ENCODE measurements at places on chromosomes 1 and 21.
A peak's percentile ranks its signal among the peaks of the same experiment; 100 is the strongest.

GRCh38 chr1:56464294-56464693 lies 115.1 kb downstream of the PLPP3 start:
- no peaks in the 10 kb centered on the region for H3K36me3 ChIP-seq
- H3K4me1 ChIP-seq, result peaks cover under 1% of the 10 kb centered on the region
- H3K4me3 ChIP-seq, result no peak overlapping the region
- DNase-seq, result no peak
- H3K27ac ChIP-seq, result no peak overlapping the region
- no peaks in the 10 kb centered on the region for H3K27me3 ChIP-seq

GRCh38 chr1:121440993-121441392 lies 256.2 kb downstream of the SRGAP2C start:
- no peaks in the 10 kb centered on the region for H3K27me3 ChIP-seq
- H3K36me3 ChIP-seq, result no peaks in the 10 kb centered on the region
- no peak overlapping the region for H3K27ac ChIP-seq
- no peaks in the 10 kb centered on the region for H3K4me1 ChIP-seq
- no peak for DNase-seq

- DNase-seq, result no peak
- H3K4me3 ChIP-seq, result no peak overlapping the region
- H3K27ac ChIP-seq, result no peak overlapping the region
- no peaks in the 10 kb centered on the region for H3K27me3 ChIP-seq
Measured at GRCh38 chr1:93124556-93125355, 45.7 kb downstream of the MTF2 start.

DNA sequence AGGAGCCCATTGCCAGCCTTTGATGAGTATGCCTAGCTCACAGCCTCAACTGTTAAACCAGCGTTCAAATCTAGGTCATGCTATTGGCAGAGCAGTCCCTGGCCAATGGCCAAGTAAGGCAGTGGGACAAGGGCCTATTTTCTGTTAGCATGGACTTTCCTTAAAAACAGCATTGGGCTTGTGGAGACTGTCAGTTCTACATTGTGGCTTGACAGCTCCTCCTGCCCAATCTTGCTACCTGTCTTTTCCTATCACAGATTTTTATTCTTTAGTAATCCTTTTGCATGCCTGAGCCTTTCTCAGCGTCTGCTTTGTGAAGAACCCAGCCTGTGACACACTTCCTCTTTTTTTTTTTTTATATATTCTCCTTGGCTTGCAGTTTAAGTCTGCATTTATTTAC lies 56.4 kb downstream of the DIP2A start:
- peak overlapping the region; percentile 68 for H3K27ac ChIP-seq
- peaks cover 61% of the 10 kb centered on the region for H3K36me3 ChIP-seq
- DNase-seq, result no peak
- H3K4me3 ChIP-seq, result no peak overlapping the region
- no peaks in the 10 kb centered on the region for H3K27me3 ChIP-seq

DNA sequence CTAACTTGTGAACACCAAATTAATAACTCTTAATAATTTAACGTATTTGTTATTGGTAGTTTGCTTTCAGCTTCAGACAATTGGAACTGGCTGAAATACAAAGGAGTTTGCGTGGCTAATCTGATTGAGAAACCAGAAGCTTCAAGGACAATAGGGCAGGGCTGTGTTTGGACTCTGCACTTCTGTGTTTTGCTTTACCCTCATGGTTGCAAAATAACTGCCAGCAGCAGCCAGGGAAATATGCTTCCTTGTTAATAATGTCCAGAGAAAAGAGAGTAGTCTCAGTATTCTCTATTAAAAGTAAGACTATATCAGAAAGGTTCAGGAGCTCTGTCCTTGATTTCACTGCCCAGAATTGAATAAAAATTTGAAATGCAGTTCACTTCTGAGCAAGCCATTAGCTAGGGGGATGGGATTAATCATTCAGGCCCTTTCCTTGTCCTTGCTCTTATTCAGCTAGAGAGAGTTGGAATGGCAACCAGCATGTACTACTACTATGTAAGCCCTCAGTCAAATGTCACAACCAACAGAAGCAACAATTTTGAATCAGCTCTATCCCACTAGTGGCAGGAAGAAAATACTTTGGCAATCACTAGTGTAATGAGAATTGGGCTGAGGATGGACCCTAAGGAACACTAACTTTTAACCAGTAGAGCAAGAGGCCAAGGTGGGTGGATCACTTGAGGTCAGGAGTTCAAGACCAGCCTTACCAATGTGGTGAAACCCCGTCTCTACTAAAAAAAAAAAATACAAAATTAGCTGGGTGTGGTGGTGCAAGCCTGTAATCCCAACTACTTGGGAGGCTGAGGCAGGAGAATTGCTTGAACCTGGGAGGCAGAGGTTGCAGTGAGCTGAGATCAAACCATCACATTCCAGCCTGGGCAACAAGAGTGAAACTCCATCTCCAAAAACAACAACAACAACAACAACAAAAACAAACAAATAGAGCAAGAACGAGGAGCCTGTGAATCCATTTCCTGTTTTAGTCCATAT lies 76.8 kb downstream of the POU2F1 start:
- peaks cover 7% of the 10 kb centered on the region for H3K4me1 ChIP-seq
- H3K27me3 ChIP-seq, result no peaks in the 10 kb centered on the region
- DNase-seq, result no peak
- no peak overlapping the region for H3K4me3 ChIP-seq
- H3K27ac ChIP-seq, result peak overlapping the region; percentile 25
- no peaks in the 10 kb centered on the region for H3K36me3 ChIP-seq

- H3K27me3 ChIP-seq, result no peaks in the 10 kb centered on the region
- DNase-seq, result no peak
- H3K4me1 ChIP-seq, result peaks cover 74% of the 10 kb centered on the region
- no peaks in the 10 kb centered on the region for H3K36me3 ChIP-seq
- no peak overlapping the region for H3K4me3 ChIP-seq
- peak overlapping the region; percentile 90 for H3K27ac ChIP-seq
Measured at GRCh38 chr21:42233067-42233961, 14.4 kb downstream of the ABCG1 start.

DNA sequence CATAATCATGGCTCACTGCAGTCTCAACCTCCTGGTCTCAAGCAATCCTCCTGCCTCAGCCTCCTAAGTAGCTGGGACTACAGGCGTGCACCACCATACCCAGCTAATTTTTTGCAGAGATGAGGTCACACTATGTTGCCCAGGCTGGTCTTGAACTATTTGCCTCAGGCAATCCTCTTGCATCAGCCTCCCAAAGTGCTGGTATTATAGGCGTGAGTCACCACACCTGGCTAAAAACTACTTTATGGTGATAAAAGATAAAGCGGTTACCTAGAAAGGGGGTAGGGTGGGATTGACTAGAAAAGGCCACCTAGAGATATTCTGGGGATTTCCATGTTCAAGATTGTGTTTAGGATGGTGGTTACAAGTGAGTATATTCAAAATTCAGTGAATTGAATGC lies 5.0 kb downstream of the TSTD1 start:
- no peaks in the 10 kb centered on the region for H3K36me3 ChIP-seq
- no peak for DNase-seq
- H3K4me1 ChIP-seq, result peaks cover 27% of the 10 kb centered on the region

GRCh38 chr1:115377411-115377810 lies 39.4 kb upstream of the NGF start:
- H3K4me3 ChIP-seq, result no peak overlapping the region
- no peak for DNase-seq
- H3K36me3 ChIP-seq, result no peaks in the 10 kb centered on the region

DNA sequence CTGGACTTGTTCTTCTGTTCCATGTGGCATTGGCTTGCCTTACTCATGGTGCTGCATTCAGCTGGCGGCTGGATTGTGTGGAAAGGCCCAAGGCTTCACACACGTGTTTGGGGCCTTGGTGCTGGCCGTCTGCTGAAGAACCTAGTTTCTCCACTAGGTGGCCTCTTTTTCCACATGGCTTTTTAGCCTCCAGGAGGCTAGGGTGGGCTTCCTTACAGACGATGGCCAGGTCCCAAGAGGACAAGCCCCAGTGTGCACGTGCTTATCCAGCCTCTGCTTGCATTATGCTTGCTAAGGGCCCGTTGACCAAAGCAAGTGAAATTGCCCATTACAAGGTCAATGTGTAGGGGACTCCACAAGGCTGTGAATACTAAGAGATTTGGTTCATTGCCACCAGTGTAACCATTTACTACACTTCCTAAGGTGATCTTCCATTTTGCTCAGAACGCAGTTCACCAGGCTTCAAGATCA lies 47.5 kb upstream of the FOXO6 start:
- H3K4me3 ChIP-seq, result no peak overlapping the region
- no peak overlapping the region for H3K27ac ChIP-seq
- no peaks in the 10 kb centered on the region for H3K27me3 ChIP-seq
- DNase-seq, result no peak

GRCh38 chr1:15249081-15249480 lies 2.1 kb downstream of the FHAD1 start:
- no peak for DNase-seq
- no peak overlapping the region for H3K4me3 ChIP-seq
- no peaks in the 10 kb centered on the region for H3K36me3 ChIP-seq
- peaks cover 15% of the 10 kb centered on the region for H3K4me1 ChIP-seq

DNA sequence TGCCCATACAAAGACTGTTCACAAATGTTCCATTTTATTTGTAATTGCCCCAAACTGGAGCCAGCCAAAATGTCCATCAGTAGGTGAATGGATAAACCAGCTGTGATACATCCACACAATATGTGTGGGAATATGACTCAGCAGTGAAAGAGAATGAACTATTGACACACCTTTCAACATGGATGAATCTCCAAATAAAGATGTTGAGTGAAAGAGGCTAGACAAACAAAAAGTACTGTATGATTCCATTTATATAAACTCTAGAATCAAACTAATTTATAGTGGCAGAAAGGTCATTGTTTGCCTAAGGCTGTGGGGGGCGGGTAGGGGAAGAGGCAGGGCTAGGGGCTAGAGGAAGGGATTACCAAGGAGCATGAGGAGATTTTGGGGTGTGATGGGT lies 4.5 kb downstream of the DHCR24 start:
- peak overlapping the region; percentile 93 for H3K27ac ChIP-seq
- peaks cover 21% of the 10 kb centered on the region for H3K4me1 ChIP-seq
- H3K27me3 ChIP-seq, result no peaks in the 10 kb centered on the region
- DNase-seq, result no peak

DNA sequence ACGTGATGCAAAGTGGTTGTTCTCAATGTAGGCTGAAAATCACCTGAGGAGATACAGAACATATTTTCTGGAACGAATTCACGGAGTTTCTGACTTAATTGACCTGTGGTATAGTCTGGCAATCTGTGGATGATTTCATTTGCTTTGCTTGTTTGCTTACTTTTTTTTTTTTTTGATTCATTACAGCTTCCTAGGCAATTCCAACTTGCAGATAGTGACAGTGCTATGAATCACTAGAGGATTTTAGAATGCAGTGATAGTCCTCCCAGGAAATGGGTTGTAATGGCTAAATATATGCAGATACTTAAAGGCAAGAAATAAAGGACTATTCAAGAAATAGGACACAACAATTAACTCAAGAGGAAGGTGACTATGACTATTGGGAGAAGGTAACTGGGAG lies 1378.1 kb upstream of the PRMT6 start:
- DNase-seq, result no peak
- no peaks in the 10 kb centered on the region for H3K27me3 ChIP-seq
- no peak overlapping the region for H3K27ac ChIP-seq
- H3K36me3 ChIP-seq, result no peaks in the 10 kb centered on the region
- no peak overlapping the region for H3K4me3 ChIP-seq

- H3K27ac ChIP-seq, result no peak overlapping the region
- H3K27me3 ChIP-seq, result no peaks in the 10 kb centered on the region
- H3K36me3 ChIP-seq, result no peaks in the 10 kb centered on the region
- no peak overlapping the region for H3K4me3 ChIP-seq
Measured at GRCh38 chr1:81231729-81232038, 569.0 kb upstream of the ADGRL2 start.

GRCh38 chr1:82318921-82319320 lies 518.2 kb downstream of the ADGRL2 start:
- H3K27me3 ChIP-seq, result no peaks in the 10 kb centered on the region
- no peak overlapping the region for H3K4me3 ChIP-seq
- no peaks in the 10 kb centered on the region for H3K36me3 ChIP-seq

- H3K36me3 ChIP-seq, result no peaks in the 10 kb centered on the region
- no peaks in the 10 kb centered on the region for H3K27me3 ChIP-seq
- H3K4me3 ChIP-seq, result no peak overlapping the region
- no peak for DNase-seq
Measured at GRCh38 chr1:25692560-25692959, 76.0 kb downstream of the MAN1C1 start.

DNA sequence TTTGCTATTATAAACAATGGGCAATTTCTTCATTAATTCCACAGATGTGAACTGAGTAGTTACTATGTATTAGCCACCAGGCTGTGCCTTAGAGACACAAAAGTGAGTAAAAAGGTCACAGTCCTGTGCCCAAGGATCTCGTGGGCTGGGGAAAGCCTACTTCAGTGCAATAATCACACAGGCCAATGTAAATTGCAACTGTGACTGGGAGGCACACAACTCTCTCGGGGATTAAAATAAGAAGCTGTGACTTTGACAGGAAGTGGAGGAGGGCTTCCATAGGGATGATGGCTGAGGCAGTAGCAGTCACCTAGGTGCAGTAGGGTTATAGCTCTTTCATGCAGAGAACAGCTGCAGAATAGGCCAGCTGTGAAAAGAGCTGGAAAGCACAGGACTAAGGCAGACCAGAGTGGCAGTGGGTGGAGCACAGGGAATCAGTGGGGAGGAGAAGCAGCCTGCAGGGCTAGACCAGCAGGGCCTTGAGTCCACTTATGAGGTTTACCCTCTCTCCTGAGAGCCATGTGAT lies 121.9 kb downstream of the MAB21L3 start:
- no peaks in the 10 kb centered on the region for H3K4me1 ChIP-seq
- no peak overlapping the region for H3K4me3 ChIP-seq
- no peaks in the 10 kb centered on the region for H3K36me3 ChIP-seq
- no peak for DNase-seq
- no peaks in the 10 kb centered on the region for H3K27me3 ChIP-seq

- H3K36me3 ChIP-seq, result no peaks in the 10 kb centered on the region
- H3K4me3 ChIP-seq, result no peak overlapping the region
- H3K27me3 ChIP-seq, result no peaks in the 10 kb centered on the region
- peaks cover 14% of the 10 kb centered on the region for H3K4me1 ChIP-seq
- no peak for DNase-seq
Measured at GRCh38 chr1:155186067-155186793, 12.6 kb downstream of the TRIM46 start.

DNA sequence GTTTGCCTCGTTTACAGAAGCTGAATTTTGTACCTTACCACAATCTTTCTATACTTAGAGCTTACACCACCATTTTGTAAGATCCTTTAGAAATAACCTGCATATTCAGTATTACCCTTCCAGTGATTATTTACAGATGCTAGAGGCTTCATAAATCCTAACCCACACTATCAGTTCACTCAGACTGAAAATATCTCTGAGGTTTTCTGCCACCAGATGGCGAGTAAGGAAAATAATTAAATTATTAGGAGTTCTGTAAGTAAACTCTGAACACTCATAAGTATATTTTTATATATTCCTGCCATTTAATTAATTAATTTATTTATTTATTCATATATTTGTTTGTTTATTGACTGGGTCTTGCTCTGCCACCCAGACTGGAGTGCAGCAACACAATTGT lies 1635.2 kb downstream of the PLA2G4A start:
- H3K4me1 ChIP-seq, result no peaks in the 10 kb centered on the region
- no peak for DNase-seq
- no peak overlapping the region for H3K4me3 ChIP-seq
- no peak overlapping the region for H3K27ac ChIP-seq
- no peaks in the 10 kb centered on the region for H3K27me3 ChIP-seq

GRCh38 chr1:214861615-214862014 lies 220.9 kb upstream of the KCNK2 start:
- H3K36me3 ChIP-seq, result no peaks in the 10 kb centered on the region
- H3K27me3 ChIP-seq, result no peaks in the 10 kb centered on the region
- no peak overlapping the region for H3K27ac ChIP-seq

Data from esophagus squamous epithelium (tissue), 5 donors.